Left renal cortex interstitium (tissue), 4 donors: ENCODE measurements at places on chromosomes 4 and X. TPM values are rescaled to one million over a fixed set of nuclear protein-coding genes. Genes with fewer than 3 reads are reported as not detected.

DNA sequence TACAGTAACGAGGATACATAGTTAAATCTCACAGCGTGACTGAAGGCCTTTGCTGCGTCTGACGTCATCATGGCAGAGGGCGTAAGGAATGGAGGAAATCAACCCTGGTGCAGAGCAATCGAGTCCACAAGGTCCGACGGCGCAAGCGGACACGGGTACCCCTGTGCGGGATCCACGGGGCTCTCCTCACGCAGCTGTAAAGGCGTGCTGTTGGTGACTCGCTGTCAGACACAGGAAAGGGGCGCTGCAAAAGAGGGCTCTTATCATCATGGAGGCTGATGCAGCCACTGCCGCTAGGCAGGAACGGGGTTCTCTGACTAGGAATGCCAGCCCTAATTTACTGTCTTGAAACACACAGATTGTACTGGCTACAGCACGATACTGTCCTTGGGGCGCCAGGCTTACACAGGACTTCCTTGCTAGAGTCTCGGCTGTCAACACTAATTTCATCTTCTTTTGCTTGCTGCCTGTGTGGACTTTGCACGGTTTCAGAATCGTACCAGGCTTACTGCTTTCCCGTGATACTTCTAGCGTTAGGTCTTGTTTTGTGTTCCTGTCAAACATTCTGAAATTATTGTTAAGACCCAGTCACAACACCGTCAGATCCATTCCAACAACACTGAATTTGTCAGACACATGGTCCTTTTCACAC, 13.6 kb downstream of the RNF212 start:
- DNase-seq: no peak

DNA sequence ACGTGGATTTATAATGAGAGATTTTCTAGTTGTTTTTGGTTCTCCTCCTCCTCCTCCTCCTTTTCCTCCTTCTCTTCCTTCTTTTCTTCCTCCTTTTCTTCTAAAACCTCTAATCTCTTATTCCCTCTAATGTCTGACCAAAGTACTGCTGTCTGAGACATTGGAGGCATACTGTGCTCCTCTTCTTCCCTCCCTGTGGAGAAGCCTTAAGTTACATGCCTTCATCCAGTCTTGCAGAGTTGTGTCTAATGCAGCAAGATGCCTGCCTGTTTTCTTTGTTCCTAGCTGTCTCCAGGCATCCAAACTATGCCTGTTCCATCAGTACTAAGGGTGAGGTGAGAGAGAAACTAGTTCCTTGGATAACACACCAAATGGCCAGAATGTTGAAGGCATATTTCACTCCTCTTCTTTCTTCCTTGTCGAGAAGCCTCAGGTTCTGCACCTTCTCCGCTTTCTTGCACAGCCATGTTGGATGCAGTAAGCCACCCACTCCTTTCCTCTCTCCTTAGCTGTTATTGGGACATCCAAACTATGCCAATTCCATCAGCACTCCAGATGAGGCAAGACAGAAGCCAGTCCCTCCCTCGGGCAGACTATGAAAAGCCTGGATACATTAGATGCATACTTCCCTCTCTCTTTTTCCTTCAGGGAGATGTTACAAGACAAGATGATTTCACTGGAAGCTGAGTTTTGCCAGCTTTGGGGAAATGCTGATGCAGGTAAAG, 285.7 kb upstream of the TRAM1L1 start:
- no peak for DNase-seq

- DNase-seq: no peak
These were observed 68.7 kb upstream of the TAB3 start for GRCh38 chrX:30957753-30958152.

The IQSEC2 gene
- polyA plus RNA-seq: 12.3 TPM

The DMRTC1 gene
- polyA plus RNA-seq: 0.62 TPM
